ENCODE measurements at places on chromosomes 3 and 15.

DNA sequence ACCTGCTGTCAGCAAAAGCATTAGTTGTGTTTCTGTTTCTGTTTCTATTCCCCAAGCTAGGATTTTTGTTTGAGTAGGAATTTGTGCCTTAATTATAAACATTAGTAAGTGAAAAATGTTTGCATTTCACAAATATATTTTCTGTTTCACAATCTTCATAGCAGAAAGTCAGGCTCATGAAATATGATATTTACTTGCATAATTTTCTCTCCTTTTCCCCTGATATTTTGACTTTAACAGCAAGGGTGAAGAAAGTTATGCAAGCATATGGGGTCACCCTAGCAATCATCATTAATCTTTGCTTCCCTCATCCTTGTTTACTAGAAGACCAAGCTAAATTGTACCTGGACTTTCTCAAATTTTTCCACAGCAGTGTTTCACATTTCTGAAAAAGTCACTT, 140.3 kb upstream of the SEMA6D start:
- DNase-seq, result no peak

DNA sequence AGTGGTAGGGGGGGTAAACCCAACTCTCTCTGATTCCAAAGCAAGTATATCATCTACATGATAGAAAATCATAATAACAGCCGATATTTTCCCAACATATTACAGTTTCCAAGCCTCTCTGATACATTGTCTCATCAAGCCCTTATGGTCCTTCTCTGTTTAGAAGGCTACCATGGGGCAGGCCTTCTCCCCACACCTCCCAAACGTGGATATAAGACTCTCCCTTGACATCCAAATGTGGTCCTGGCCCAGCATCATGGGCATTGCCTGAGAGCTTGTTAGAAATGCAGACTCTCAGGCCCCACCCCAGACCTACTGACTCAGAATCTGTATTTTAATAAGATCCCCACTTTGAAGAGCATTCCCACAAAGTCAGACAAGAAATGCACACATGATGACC, 17.7 kb upstream of the CCR9 start:
- DNase-seq, result no peak

- DNase-seq, result no peak
These were observed 7.5 kb downstream of the PIK3CB start for GRCh38 chr3:138827222-138827621.

DNA sequence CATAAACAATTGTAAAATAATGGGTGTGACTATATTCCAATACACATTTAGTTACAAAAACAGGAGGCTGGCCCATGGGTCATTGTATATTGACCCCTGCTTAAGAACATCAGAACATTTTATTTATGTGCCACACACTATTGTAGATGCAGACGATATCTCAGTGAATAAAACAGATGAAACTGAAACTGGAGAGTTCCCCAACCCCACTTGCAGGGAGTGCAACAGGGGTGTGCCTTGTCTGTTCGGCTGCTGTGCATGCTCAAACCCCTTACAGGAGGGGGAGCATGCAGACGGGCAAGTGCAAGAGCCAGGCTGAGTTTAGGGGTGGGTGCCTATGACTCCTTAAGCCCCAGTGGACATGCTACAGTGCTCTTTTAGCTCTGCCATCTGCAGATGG, 509.6 kb downstream of the IGSF11 start:
- no peak for DNase-seq

GRCh38 chr3:128502712-128503111, 9.7 kb upstream of the GATA2 start:
- DNase-seq, result no peak

GRCh38 chr3:47527952-47528725, 14.6 kb upstream of the ELP6 start:
- DNase-seq, result no peak

DNA sequence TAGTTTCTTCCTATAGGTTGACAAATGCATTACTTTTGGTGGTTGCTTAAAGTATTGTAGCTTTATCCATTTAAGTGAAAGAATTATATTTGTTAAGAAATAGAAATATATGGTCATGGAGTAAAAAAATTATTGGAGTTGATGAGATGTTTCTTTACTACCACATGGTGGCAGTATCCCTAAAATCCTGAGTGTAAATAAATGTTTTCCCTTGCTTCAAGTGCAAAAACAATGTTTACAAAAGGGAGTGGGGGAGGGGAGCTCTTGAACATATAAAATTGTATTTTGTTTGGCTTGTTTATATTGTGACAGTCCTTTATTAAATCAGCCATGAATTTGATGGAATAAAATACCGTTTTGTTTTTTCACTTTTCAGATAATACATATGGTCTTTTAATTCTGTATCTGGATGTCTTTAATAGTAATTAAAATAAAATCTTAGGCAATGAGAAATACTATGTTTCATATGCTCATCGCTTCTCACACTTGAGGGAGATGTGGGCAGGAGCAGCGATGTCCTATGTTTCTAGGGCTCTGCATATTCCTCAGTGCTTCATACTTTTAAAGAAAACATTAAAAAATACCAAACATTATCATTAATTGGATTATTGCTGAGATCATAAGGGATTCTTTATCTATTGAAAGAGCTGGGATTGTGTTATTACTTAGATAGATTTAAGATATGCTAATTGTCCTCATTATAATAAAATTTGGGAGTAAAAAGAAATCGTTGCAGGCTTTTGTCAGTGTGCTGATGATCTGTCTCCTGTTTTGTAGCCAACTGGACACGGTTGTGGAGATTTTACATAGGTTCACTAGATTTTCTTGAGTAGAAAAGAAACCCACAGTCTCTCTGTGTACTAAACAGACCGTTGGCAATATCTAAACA, 349.7 kb downstream of the TUSC7 start:
- DNase-seq, result no peak

DNA sequence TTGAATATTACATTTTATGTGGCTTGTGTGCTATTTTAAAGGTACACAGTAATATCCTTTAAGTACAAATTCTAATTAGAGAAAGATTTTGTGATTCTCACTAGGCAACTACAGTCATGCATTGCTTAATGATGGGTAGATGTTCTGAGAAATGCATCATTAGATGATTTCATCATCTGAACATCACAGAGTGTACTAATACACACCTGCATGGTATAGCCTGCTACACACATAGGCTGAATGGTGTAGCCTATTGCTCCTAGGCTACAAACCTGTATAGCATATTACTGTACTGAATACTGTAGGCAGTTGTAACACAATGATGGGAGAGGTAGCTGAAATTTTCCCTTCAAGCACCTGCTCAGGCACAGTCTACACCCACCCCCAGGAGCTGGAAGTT, 217.4 kb upstream of the EOMES start:
- DNase-seq, result no peak

GRCh38 chr3:45665101-45665572, 24.1 kb upstream of the SACM1L start:
- DNase-seq, result no peak

- no peak for DNase-seq
These were observed 86.4 kb downstream of the LPP start for GRCh38 chr3:188240189-188240981.

- DNase-seq, result no peak
These were observed 65.3 kb upstream of the ZNF280D start for GRCh38 chr15:56798639-56799038.

DNA sequence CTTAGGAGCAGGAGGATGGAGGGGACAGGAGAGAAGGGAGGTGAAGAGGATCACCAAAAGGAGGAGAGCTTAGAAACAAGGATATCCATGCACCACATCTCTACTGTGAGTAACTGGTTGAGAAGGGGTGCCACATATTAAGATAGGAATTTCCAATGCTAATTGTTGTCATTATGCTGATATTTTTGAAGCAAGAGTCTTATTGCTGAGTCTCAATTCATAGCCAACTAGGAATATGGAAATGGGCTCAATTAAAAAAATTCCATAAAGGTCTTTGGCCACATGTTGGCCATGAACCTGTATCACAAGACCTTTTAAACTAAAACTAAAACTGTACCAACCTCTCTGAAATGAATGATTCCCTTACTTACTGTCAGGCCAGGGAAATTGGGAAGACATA, 642.6 kb downstream of the MAGI1 start:
- no peak for DNase-seq

DNA sequence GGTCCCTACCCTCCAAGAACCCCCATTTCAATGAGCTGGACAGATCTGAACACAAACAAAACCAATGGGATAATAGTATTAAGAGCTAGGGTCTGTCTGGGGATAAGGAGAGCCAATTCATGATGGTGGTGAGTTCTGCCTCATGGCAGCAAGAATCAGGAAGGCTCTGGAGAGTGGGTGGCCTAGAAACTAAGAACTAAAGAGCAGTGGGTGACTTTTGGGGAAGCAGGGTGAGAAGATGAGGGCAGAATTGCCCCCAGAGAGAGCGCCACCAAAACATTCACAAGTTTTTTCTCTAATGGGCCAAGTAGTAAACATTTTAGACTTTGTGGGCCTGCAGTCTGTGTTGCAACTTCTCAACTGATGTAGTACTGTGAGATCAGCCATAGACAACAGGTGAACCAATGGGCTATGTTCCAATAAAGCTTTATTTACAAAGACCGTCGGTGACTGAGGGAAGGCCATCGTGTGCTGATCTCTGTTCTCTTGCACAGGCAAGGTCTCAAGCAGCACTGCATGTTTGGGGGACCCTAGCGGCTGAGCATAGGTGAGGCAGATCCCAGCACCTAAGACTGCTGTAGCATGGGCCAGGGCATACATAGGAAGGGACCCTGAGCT, 225.5 kb upstream of the ST8SIA2 start:
- no peak for DNase-seq

DNA sequence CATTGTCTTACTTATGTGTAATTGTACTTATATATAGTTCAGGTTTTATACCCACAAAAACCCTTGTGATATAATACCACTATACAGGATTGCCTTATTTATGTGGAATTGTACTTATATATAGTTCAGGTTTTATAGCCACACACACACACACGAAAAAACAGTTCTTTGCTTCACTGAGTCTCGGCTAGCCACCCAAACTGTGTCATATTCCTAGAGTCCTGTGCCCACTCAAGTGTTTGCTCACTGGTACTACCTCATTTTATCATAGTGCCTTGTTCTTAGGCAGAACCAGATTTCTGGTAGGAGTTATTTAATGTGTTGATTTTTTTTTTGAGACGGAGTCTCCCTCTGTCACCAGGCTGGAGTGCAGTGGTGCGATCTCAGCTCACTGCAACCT, 12.5 kb downstream of the RASA2 start:
- DNase-seq, result no peak

- no peak for DNase-seq
These were observed 11.2 kb downstream of the CEP19 start for GRCh38 chr3:196700801-196701200.

DNA sequence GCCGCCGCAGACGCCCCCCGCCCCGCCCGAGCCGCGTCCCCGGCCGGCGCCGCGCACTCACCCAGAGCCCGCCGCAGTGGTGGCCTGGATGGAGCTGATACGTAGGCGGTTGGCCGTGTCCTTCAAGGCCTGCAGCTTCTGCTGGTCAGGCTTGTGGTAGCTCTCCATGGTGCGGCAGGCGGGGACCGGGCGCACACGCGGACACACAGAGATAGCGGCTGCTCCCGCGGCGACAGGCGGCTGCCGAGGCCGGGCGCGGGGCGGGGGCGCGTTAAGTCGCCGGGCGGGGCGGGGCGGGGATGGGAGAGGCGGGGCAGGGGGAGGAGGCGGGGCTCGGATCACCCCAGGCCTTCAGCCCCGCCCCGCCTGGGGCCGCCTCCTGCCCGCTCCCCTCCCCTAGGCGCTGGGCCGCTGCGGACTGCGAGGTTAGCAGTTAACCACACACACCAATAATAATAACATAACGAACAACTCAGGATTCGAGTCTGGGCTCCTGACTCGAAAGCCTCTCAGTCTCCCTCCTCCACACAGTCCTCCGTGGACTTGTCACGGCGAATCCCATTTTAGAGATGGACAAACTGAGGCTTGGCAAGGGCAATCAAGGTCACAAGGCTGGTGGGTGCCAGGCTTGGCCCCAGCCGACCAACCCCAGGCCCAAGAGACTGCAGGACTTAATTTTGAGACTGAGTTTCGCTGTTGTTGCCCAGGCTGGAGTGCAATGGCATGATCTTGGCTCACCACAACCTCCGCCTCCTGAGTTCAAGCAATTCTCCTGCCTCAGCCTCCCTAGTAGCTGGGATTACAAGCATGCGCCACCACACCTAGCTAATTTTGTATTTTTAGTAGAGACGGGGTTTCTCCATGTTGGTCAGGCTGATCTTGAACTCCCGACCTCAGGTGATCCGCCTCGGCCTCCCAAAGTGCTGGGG, at the start of gene TKT:
Gene TKT, minus strand, starts transcription at position 248 of the 929 bp plus-strand sequence. Its CDS starts 80 bp downstream, at position 168.
- peak; percentile 82 for DNase-seq

- DNase-seq, result no peak
These were observed 109.5 kb upstream of the KCNAB1 start for GRCh38 chr3:156010829-156011228.

GRCh38 chr15:94844538-94845389, 613.4 kb downstream of the MCTP2 start:
- no peak for DNase-seq

DNA sequence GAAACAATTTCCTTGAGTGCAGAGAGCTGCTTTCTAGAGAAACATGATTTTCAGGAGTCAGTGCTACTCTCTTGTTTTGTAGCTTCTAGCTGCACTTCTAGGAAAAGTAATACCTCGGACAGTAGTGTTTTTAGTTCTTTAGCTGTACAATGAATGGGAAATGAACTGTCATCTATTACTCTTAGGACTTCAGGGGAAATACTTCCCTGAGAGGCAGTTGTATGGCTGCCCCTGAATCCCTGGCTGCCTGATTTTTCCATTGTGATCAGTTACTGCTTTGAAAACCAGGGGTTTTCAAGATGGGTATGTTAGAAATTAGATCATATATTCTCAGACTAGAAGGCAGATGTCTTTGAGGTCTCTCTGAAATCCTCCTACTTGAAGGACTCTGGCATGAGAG, 200.3 kb upstream of the SEMA6D start:
- DNase-seq, result no peak

DNA sequence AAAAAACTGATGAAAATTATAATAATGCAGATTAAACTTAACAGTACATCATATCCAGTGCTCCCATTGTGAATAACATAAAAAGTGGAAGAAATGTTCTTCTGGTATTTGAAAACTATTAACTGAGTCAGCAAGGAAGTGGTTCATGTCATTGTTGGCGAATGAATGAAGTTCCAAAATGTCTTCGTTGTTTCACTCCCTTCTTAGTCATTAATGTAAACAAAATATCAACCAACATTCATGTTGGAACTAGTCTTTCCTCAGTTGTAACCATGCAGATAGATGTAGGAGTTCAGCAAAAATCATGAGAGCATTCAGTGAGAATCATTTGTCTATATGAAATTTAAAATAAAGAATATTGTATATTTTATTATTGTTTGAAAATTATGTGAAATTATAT, 44.1 kb upstream of the ICE2 start:
- DNase-seq, result no peak

DNA sequence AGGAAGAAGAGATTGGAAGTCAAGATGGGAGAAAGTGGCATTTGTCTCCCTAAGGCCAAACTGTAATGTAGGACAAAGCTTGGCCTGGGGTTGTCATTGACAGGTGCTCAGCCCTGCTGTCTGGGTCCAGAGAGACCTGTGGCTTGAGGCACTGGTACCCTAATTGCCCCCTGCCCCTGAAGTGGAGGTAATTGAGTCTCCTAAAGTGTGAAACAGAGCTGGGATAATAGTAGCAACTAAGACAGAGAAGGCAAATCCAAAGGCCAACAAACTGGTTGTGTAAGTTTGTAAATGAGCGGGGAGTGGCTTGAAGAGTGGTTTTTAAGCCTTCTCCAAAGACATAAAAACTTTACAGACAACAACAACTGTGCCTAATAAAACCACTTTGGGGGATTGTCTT, 264.2 kb upstream of the ROPN1 start:
- DNase-seq, result no peak

- no peak for DNase-seq
These were observed 157.2 kb downstream of the CHDH start for GRCh38 chr3:53688989-53689388.

Data from T-helper 17 cell (primary cell).